ENCODE measurements at places on chromosomes 3 and 15. TPM values are rescaled to one million over a fixed set of nuclear protein-coding genes. Genes with fewer than 3 reads are reported as not detected.

The C3orf70 gene
- 44.5 TPM for total RNA-seq

The MINAR1 gene
- total RNA-seq, result 8.5 TPM

The ATP13A5 gene
- total RNA-seq, result not detected

DNA sequence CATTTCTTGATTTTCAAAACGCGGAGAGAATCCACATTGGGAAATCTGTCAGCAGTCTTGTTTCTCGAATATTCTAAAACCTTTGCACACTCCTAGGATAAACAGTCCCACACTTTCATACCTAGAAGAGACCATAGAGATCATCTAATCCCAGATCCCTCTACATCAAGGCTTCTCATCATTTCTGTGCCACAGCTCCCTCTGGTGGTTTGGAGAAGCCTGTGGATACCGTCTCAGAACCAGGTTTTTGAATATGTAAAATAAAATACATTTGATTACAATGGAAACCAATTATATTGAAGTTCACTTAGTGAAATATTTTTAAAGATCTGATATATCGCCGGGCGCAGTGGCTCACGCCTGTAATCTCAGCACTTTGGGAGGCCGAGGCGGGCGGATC lies 211.9 kb upstream of the GOLGA6L4 start:
- peak; percentile 35 for DNase-seq

- no peak for DNase-seq
These were observed 158.8 kb upstream of the GPR149 start for GRCh38 chr3:154588831-154589230.

DNA sequence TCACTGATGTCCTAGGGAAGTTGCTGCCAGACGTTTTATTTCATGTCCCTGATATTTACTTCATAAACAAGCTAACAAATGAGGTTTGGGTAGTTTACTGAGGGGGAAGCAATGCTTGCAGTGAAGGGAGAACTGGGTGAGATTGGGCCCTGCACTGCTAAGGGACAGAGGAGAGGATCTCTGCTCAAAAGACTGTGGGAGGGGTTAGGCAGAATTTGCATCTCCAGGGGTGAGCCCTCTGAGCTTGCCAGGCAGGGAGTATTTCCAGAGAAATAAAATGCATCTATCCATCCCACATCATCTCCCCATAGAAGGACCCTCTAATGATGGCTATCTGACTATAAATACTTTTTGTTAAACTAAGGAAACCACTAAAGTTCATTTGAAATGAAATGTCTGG lies 215.6 kb downstream of the CBLB start:
- no peak for DNase-seq

DNA sequence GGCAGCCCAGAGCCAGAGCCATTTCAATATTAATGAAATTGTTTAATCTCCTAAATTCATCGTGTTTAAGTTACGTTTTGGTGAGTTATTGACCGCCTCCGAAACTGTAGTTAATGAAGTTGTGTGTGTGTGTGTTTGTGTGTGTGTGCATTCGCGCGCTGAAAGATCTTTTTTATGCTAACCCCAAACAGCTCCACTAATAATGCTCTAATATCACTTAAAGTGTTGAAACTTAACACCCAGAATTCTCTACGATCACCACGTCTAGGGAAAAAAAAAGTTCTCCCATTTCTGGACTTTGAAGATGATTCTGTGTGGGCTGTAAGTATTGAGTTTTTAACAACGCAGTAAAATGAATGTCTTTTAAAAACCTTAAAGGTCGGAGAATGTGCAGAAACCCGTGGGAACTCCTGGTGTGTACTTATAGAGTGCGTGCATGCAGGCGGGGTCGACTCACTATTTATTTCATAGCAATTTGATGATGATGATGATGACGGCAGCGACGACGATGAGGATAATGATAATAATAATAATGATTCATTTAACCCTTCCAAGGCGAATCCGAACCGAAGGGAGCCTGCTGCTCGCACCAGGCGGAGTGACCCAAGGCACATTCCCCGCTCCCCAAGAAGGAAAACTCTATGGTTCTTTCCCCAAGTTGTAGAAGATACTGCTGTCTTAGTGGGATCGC lies 1.4 kb upstream of the FOXB1 start:
- no peak for DNase-seq

- DNase-seq, result no peak
These were observed 55.5 kb downstream of the NCEH1 start for GRCh38 chr3:172655388-172655787.
